Stimulated activated CD8-positive, alpha-beta memory T cell treated with anti-CD3 and anti-CD28 coated beads, Interleukin-15, amount 100 ng/mL, for 48 hours (primary cell): ENCODE measurements at places on chromosomes 16 and 17.

- DNase-seq: no peak
Observed at GRCh38 chr17:2085648-2085949, 30.7 kb downstream of the HIC1 start.

DNA sequence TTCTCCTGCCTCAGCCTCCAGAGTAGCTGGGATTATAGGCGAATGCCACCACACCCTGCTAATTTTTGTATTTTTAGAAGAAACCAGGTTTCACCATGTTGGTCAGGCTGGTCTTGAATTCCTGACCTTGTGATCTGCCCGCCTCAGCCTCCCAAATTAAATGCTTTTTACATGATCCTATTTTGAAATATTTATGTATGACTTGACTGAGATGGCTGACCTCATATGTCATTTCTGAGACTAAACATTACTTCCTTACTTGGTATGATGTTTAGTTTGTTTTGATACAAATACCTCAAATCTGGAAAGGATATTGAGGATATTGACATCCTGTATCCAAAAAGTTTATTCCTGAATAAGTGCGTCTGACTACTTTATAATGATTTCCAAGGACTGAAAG, 11.9 kb downstream of the CALCOCO2 start:
- DNase-seq: no peak

DNA sequence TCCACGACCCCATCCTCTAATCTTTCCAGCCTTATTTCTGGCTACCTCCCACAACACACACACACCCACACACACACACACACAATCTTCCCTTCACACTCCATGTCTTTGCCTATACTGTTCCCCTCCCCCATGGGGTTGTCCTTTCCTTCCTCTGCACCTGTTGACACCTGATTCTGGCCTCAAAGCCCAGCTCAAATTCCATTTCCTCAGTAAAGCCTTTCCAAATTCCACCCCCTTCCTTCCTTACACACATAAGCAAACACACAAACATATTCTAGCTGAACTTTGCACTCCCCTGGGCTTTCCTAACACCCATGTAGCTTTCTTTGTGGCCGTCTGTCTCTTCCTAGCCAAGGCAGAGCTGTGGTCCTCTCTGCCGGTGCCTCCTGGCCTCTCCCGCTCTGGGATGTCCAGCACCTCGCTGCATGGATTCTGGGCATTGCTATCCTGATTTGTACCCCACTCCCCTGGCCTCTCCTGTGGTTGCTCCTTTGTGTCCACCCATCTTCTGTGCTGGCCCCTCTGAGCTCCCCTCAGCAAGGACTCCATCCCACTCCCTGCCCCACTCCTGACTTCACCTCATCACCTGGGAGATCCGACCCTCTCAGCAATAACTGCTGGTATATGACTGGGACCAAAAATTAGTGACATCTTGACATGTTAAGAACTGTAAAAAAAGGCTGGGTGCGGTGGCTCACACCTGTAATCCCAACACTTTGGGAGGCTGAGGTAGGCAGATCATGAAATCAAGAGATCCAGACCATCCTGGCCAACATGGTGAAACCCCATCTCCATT, 8.4 kb upstream of the SRCIN1 start:
- DNase-seq: no peak

DNA sequence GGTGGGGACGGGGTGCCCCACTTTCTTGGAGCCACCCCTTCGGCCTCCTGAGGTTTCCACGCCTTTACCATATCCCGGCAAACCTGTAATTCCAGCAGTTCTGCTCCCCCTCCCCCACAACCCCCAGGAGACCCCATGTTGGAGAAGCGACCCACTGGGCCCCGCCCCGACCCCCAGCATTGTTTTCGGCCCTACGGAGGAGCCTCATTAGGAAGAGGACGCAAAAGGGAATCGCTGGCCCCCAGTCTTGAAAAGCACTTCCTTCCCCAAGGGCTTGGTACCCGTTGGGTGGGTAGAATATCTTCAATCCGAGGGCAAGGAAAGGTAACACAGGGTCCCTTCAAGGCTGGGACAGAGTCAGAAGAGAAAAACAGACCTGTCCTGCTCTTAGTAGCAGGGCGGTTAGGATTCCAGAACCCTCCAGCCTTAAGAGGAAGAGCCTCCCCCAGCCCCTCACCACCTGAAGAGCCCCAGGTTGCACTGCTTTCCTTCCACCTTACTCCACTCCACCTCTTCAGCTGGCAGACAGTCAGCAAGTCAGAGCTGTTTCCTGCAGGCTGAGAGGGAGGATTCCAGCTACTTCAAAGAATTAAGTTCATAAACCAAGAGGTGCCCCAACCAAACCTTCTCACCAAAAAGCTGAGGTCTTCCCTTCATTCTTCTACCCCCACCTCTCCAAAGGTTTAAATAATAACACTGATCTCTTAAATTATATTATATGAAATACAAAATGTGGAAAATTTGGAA, 803 bp upstream of the TLCD2 start:
- DNase-seq: no peak

- no peak for DNase-seq
Observed at GRCh38 chr17:67466251-67466796, 89.2 kb downstream of the PITPNC1 start.

DNA sequence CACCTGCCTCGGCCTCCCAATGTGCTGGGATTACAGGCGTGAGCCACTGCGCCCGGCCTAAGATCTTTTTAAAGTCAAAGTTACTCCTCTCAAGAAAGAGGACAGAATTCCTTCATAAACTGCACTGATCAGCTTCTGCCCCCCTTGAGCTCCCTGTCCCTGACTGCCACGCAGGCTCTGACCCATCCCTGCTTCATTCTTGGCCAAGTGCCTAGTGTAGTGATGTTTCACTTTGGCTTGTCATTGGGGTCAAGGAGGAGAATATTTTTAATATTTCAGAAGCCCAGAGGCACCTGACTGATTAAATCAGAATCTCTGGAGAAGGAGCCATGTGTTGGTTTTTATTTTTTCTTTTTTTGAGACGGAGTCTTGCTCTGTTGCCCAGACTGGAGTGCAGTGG, 9.1 kb downstream of the MRM1 start:
- no peak for DNase-seq

DNA sequence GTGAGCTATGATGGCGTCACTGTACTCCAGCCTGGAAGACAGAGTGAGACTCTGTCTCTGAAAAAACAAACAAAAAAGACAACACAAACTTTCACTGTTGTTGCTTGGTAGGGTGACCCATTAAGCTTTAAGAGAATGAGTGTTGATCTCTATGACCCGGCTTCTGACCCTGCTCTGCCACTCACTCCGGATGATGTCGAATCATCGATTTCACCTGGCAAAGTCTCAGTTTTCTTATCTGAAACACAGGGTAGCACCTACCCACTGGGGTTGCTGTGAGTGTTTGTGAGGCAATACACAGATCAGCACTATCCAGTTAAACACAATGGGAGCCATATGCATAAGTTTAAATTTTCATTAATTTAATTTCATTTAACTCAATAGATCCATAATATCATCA, 20.6 kb upstream of the IRF8 start:
- no peak for DNase-seq

DNA sequence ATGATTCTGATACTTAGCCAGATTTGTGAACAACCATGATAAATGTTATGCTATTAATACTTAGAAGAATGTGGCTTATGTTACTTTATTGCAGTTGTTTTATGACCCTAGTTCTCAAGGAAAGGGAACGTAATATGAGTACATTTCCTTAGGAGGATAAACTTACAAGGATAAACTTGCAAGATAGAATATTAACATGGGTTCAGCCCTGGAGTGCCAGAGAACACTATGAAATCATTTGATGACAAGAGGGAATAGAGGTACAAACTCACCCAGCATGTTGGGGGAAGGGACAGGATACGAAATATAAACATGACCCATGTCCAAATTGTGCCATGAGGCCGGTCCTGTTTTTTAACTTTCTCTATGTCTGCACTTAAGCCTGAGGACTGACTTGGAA, 13.0 kb upstream of the ABCA5 start:
- no peak for DNase-seq

DNA sequence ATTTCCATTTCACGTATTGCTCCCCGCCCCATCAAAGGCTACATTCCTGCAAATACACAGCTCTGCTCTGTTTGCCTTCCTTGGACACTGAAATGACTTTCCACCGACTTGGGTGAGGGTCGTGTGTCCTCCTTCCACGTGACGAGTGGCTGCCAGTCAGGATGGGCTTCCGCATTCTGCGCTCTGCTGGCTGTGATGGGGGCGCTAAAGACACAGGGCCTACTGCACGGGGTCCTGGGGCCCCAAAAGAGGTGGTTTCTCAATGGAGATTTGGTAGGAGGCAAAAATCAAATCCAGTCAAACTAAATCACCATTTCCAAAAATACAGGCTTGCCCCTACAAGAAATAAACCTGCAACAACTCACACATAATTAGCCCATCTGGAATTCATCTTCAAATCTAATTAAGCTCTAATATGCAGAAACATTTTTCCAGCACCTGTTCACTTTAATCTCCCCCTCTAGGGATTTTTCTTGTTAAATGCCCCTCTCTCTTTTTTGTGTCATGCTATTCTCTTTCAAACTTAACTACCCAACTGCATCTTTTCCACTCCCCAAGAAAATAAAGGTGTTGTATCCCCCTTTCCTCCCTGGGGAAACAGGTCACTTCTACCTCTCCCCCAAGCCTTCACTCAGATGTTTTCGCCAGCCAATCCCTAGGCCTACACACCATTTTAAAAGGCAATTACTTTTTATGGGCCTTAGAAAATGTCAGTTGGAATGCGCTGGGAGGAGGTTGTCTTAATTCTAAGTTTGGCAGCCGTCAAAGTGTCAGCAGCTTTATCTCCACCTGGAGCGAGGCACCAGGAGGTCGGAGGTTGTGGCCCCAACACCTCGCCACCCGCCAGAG, 21.9 kb upstream of the FAAP100 start:
- DNase-seq: no peak

DNA sequence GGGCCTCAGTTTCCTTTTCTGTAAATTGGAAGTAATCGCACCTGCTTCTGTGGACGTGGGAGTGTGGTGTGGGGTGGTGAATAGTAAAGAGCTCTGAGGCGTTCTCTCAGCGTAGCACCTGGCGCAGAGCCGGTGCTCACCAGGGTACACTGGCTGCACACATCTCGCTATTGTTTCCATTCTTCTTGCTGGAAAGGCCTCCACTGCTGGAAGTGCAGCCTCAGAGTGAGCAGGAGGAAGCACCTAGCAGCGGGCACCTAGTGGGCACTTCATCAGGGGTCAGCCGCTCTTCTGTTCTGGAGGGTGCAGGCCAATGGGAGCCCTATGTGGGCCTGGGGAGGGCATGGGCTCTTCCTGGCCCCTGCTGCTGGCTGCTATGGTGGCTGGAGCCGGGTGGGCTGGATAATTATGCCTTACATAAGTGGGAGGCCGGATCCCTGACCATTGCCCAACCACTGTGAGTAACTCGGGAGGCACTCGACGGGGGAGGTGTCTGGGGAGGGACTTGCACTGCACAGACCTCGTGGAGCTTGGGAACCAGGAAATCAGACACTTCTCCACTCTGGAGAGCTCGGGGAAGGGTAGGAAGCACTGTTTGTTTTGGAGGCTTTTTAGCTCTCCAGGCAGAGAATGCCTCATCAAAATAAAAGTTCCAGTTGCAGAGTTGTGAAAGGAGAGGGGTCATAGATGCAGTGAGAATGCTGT, 1.7 kb downstream of the MAP2K3 start:
- no peak for DNase-seq

DNA sequence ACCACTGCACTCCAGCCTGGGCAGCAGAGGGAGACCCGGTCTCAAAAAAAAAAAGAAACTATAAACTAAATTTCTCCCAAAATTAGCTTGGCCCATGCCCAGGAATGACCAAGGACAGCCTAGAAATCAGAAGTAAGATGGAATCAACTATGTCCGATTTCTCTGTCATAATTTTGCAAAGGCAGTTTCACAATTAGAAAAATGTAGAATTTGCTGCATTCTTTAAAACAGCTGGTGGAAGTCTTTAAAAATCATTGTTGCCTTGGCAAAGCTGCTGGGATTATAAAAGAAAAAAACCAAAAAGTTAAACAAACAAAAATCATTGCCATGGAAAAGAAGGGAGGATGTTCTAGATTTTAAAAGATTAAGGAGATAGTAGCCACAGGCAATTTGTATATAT, 32.4 kb downstream of the WWP2 start:
- no peak for DNase-seq

DNA sequence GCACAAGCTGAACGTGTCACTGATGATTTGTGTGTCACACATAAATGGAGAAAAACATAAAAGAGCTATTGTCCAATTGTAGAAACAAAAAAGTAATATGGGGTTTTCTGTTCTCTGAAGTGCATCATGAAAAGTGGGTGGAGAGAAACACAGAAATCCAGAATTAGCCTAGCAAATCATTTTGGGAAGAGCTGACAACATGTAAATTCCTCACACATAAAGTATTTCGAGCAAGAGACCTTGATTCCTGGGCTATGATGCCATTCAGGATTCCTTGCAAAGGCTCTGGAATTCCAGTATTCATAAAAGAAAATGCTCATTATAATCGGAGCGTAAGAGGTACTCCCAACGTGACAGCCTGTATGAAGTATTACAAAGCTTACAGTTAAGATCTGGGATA, 1.1 kb downstream of the DCUN1D3 start:
- DNase-seq: no peak

- DNase-seq: no peak
Observed at GRCh38 chr17:33986088-33986487, 269.0 kb upstream of the CCL2 start.

DNA sequence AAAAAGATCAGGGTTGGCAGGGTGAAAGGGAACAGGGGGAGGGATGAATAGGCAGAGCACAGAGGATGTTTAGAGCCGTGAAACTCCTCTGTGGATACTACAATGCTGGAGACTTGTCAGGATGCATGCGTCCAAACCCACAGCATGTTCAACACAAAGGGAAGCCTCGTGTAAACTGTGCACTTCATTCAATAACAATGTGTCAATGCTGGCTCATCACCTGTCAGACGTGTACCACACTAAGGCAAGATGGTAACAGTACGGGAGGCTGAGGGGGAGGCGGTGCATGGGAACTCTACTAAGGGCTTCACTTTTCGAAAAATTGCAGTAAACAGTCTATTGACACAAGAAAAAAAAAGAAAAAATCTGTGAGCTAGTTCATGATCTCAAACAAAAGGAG, 63.7 kb downstream of the C16orf95 start:
- DNase-seq: no peak

DNA sequence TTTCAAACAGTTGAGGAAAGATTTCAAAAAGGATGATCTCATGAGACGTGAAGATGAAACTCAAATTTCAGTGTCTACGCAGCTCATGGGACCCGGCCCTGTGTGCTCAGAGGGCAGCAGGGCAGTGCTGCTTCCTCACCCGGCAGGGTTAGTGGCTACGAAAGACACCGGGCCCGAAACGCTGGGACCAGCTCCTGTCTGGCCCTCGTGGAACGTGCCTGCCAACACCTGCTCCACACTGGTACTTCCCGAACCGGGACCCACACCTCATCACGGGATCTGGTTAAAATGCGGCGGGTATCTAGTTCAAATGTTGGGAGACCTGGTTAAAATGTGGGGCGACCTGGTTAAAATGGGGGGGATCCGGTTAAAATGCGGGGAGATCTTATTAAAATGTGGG, 18.7 kb downstream of the DNASE1 start:
- no peak for DNase-seq

- no peak for DNase-seq
Observed at GRCh38 chr17:20154286-20155000, 145.3 kb downstream of the SPECC1 start.
